Activated CD4-positive, alpha-beta memory T cell treated with anti-CD3 and anti-CD28 coated beads, Interleukin-2, amount 10 ng/mL, durations not matched to agents 7 days and 5 days (primary cell): ENCODE measurements at places on chromosomes 2 and 18.
A peak's percentile ranks its signal among the peaks of the same experiment; 100 is the strongest.

DNA sequence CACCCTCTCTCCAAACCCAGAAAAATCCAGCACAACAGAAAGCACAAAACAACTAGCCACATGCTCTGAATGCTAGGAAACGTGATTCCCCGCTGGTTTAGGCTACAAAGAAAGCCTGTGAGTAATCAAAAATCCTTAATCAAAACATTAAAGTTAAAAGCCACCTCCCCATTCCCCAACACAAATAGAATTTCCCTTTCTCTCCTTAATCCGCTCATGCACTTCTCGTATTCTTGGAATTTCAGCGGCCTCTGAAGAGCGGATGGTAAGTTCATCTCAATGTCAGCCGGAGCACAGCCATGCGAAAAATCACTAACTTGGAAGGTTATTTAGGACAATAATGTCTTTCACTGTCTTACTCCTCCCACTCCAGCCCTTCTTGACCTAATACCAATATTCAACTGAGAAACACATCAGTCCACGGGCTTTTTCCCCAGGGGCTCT is 126.7 kb downstream of the OSBPL1A start:
- H3K27me3 ChIP-seq, result peaks cover 50% of the 10 kb centered on the region
- DNase-seq, result no peak
- H3K36me3 ChIP-seq, result no peaks in the 10 kb centered on the region
- H3K4me1 ChIP-seq, result peaks cover 1% of the 10 kb centered on the region
- H3K4me3 ChIP-seq, result peak overlapping the region; percentile 4

GRCh38 chr2:98927027-98927426 is 9.0 kb downstream of the CRACDL start:
- H3K27me3 ChIP-seq, result peaks cover 20% of the 10 kb centered on the region
- H3K4me3 ChIP-seq, result no peak overlapping the region
- no peak overlapping the region for H3K27ac ChIP-seq
- DNase-seq, result no peak
- H3K4me1 ChIP-seq, result no peaks in the 10 kb centered on the region

DNA sequence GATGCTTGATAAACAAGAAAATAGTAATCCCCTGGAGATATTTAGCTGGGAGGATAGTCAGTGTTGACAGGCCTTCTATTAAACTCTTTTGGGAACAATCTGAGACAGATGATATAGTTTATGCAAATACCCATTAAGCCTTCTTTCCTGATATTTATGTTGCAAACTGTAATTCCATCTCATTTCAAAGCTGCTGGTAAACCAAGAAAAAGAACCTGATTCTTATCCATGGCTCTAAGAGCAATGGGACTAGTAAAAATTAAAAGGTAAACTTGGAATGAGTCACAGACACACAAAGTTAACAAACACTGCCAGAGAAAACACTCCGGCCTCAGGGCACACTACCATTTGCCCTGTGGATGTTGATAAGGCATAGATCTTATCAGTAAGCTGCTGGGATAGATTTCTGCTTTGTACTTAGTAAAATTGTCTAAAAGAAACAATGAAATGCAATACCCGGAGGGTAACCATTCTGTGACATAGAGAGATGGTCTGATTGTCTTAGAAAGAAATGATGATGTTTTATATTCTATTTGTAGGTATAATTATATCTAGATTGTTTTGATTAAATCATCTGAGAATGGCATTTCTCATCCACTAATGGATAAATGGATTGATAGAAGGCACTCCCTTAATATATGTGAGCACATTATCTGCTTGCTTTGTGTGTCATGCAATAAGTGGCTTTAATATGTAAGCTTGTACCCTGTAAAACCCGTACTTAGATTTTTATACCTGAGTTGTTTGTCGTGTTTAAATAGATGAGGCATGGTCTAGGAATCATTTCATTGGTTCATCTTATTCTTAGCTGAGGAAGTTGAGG is 13.2 kb downstream of the GALR1 start:
- peaks cover 2% of the 10 kb centered on the region for H3K36me3 ChIP-seq
- no peak overlapping the region for H3K27ac ChIP-seq
- no peaks in the 10 kb centered on the region for H3K27me3 ChIP-seq
- no peaks in the 10 kb centered on the region for H3K4me1 ChIP-seq

GRCh38 chr18:48540251-48541025 is 1.6 kb downstream of the CTIF start:
- no peaks in the 10 kb centered on the region for H3K36me3 ChIP-seq
- peaks cover 27% of the 10 kb centered on the region for H3K27me3 ChIP-seq
- H3K4me3 ChIP-seq, result peak overlapping the region; percentile 87
- H3K4me1 ChIP-seq, result peaks cover 19% of the 10 kb centered on the region
- DNase-seq, result peak; percentile 39
- no peak overlapping the region for H3K27ac ChIP-seq

DNA sequence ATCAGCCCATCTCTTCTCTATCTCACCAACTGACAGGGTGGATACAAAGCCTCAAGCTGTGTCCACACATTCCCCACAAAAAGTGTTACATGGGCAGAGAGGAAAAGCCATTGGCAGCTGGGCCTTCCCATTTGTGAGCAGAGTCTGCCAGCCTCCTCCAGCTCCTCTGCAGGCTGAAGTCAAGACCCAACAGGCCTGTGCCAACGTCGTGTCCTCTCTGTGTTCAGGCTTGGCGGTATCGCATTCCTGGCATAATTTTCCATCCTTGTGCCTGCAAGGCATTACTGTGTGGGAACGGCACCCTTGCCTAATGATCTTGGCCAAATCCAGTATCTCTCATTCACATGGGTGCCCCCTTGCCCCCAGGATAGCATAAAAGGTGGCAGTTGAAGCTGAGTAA is 41.5 kb upstream of the APCDD1 start:
- no peak overlapping the region for H3K27ac ChIP-seq
- no peak overlapping the region for H3K4me3 ChIP-seq
- no peaks in the 10 kb centered on the region for H3K36me3 ChIP-seq
- no peaks in the 10 kb centered on the region for H3K4me1 ChIP-seq
- H3K27me3 ChIP-seq, result no peaks in the 10 kb centered on the region
